ENCODE measurements at places on chromosomes 12 and 14. TPM values are rescaled to one million over a fixed set of nuclear protein-coding genes. Genes with fewer than 3 reads are reported as not detected.

DNA sequence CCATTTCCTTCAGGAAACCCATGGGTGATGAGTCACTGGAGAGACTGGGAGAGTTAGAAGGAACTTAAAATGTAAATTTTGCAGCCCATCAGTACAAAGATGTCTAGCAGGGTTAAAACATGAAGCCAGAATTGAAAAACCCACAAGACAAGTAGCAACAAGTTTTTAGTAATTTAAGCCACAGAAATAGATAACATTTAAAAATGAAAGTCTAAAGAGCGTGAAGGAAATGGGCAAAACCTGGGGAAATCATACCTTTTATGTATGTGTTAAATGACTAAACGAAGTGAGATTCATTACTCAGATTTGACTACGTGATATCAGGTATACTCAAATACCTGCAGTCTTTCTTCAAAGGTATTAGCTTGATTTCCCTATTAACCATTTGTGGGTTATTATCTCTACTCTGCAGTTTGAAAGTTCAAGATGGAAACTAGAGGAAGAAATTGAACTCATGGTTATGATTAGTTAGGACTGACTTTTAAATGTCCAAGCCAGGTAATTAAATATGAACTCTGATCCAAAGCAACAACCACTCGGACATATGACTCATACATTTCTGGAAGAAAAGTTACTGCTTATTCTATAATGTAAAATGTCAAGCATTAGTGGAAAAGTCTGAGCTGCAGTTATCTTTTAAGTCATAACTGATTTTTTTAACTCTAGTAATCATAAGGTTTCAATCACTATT is 84.1 kb downstream of the ITPR2 start:
- H3K4me3 ChIP-seq, result no peak overlapping the region
- H3K4me1 ChIP-seq, result no peaks in the 10 kb centered on the region
- DNase-seq, result no peak
- H3K27me3 ChIP-seq, result no peaks in the 10 kb centered on the region
- H3K36me3 ChIP-seq, result no peaks in the 10 kb centered on the region
- no peak overlapping the region for H3K27ac ChIP-seq

Gene SMCO2
- total RNA-seq, result not detected

DNA sequence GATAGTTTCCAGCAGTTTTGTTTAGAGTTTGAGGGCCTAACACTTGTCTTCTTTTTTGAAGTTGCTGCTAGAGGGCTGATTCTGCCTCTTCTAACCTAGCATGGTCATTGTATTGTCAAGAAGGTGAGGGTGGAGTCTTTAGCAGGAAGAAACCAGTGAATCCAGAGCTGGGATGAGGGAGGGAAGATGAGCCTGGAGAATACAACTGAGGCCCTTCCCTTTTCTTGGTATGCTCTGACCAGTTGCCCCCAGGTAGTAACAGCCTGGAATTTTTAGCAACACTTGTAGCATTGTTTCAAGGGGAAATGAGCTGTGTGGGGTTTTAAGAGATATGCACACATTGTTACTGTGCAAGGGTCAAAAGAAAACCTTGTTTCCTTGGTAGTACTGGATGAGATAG is 9.0 kb downstream of the FLVCR2 start:
- H3K36me3 ChIP-seq, result no peaks in the 10 kb centered on the region
- no peak overlapping the region for H3K4me3 ChIP-seq
- H3K27me3 ChIP-seq, result no peaks in the 10 kb centered on the region
- DNase-seq, result no peak

DNA sequence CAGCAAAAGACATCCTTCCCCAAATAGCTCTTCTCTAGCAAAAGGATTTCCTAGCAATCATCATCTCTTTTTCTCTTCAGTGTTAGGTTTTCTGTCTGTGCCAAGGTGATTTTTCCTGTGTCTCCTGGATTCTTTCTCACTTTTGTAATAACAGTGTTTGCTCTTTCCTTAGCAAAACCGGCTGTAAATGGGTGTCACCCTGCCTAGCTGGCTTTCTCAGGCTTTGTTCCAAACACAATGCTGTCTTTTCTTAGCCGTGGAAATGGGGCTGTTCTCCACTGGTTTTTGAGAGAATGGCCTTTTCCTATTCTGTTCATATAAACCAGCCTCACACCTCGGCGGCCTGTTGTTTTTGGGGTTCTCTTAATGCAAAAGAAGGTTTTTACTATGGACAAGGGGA is 21.9 kb downstream of the JDP2 start:
- no peaks in the 10 kb centered on the region for H3K36me3 ChIP-seq
- no peak for DNase-seq
- H3K27ac ChIP-seq, result peak overlapping the region; percentile 87
- no peak overlapping the region for H3K4me3 ChIP-seq

Gene NUP107
- 58.7 TPM for total RNA-seq

DNA sequence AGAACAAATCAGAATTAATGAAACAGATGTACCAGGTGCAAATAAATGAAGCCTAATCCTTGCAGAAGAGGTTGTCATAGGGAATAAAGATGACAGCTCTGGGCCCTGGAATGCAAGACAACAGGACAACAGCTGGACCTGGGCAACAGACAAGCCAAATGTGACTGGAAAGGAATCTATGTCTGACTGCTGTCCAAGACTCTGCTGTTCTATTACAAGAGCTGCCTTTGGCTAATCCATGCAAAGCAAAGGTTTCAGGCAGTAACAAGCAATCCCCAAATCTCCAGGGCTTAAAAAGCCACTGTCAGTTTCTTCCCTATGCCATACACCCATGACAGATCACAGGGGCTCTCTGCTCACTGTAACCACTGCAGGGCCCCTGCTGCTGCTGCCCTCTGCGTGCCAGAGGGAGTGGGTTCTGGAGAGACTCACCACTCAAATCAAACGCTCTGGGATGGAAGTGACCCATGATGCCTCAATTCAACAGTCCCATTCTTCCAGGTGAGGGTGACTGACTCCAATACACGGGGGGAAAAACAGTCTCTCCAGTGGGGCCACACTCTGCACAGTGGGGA is 218.9 kb upstream of the SFSWAP start:
- H3K36me3 ChIP-seq, result no peaks in the 10 kb centered on the region
- H3K27ac ChIP-seq, result no peak overlapping the region
- no peak overlapping the region for H3K4me3 ChIP-seq
- H3K27me3 ChIP-seq, result peaks cover 20% of the 10 kb centered on the region
- no peaks in the 10 kb centered on the region for H3K4me1 ChIP-seq

All from breast epithelium (tissue), 4 donors.